ENCODE measurements at places on chromosomes 6 and 20.

- no peak for DNase-seq
Observed at GRCh38 chr6:161270116-161270515, 3.7 kb downstream of the AGPAT4 start.

DNA sequence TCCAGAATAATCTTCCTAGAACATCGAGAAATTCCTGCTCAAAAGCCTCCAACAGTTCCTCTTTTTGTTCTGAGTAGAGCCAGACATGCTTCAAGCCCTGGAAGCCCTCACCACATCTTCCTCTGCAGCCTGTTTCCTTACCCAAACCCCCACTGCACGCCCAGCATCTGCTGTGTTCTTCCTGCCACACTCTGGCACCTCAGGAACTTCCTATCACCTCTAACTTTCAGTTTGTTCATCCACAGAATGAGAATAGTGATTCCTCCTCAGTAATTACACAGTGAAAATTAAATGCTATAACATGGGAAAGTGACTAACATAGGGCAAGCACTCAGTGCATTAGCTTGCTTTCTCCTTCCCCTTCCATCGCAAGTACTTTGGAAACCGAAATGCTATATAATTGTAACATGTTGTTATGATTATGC, 26.3 kb downstream of the C6orf89 start:
- no peak for DNase-seq

GRCh38 chr6:79922018-79922417, 25.3 kb downstream of the ELOVL4 start:
- DNase-seq: no peak

- peak; percentile 69 for DNase-seq
Observed at GRCh38 chr6:168648240-168649125, 207.5 kb downstream of the SMOC2 start.

- DNase-seq: no peak
Observed at GRCh38 chr6:28368522-28368921, 18.8 kb downstream of the ZKSCAN3 start.

DNA sequence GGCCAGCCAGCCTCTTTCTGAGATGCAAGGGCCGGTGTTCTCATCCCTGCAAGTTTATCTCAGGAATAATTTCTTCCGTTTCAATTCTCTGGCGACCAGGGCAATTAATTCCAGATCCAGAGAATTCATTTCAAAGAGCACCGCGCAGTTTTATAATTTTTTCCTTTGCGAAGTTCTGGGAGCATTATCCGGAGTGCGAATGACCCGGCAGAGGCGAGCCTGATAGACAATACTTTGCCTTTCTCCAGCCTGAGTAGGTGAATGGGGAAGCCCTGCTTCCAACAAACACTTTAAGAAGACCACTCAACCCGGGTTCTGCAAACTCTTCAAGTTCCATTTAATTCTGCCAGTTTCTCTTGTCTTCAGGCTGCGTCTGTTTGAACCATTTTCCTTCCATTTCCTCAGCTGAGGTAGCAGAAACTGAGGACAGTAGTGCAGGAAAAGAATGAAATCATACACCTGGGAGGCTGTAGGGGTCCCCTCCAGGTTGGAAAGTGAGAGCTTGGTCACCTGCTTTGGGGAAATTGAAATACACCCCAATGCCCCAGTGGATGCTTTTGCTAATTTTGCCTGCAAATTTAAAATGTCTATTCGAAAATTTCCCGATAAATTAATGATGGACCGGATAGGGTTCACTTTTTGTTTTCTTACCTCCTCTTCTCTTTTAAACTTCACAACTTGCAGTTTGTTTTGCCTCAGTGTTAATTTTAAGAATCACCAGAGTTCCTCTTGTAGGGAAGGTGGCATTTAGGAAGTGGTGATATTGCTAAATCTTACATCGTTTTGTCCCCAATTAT, 1.1 kb downstream of the VGLL2 start:
- DNase-seq: no peak

GRCh38 chr20:45346291-45346718, 1.9 kb downstream of the SDC4 start:
- DNase-seq: no peak

DNA sequence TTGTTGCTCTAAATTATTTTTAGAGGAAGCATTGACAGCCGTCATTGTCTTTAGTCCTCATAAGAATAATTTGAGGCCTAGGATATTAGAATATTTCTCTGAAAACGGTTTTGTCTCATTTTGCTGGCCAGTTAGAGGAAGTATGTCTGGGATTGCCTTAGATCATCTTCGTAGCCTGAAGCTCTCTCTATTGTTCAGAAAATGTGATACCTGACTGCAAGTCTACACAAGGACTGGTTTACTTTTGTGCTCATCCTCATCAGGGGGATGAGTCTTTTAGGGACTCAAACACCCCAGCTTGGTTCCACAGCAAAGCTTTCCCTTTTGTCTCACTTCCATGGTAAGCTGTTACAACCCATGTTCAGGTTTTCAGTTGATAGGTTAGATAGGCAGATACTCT, 141.8 kb downstream of the FARS2 start:
- no peak for DNase-seq

DNA sequence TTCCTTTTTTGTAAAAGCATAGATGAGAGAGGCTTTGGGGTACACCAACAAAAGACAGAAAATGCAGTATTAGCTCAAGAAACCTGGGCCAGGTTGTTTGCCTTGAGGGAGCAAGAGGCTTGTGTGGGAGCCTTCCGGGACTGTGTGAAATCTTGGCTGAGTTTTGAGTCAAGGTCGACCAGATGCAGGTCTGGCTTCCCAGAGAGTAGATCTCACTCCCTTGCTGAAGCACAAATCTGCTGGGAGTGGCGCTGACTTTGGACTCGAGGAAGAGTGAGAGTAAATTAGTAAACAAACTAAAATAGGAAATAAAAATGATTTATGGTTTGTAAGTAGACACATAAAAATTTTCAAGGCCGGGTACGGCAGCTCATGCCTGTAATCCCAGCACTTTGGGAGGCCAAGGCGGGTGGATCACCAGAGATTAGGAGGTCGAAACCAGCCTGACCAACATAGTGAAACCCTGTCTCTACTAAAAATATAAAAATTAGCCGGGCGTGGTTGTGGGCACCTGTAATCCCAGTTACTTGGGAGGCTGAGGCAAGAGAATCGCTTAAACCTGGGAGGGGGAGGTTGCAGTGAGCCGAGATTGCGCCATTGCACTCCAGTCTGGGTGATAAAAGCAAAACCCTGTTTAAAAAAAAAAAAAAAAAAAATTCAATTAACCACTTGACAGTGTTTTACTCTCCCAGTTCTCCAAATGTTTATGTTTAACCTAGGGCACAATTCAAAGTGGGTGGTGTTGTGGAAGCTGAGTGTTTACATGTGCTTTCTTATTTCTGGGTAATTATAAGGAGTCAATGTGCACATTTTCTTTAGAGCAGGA, 27.7 kb upstream of the EDN1 start:
- DNase-seq: no peak

DNA sequence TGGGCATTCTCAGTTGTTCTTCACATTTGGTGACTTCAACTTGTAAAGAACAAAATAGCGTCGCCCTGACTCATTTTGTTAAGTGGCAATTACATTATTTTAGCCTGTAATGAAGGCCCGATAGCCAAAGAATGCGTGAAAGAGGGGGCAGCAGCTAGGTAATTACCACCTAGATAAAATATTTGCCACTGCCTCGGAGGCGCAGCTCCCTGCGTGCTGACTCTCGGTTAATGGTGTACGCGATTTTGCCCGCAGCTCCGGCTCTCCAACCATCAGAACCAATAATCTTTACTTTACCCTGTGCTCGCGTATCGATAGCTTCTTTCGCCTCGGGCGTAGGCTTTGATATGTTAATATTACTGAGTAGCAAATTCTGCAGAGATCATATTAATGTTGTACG, 8.7 kb downstream of the TFAP2D start:
- DNase-seq: no peak

DNA sequence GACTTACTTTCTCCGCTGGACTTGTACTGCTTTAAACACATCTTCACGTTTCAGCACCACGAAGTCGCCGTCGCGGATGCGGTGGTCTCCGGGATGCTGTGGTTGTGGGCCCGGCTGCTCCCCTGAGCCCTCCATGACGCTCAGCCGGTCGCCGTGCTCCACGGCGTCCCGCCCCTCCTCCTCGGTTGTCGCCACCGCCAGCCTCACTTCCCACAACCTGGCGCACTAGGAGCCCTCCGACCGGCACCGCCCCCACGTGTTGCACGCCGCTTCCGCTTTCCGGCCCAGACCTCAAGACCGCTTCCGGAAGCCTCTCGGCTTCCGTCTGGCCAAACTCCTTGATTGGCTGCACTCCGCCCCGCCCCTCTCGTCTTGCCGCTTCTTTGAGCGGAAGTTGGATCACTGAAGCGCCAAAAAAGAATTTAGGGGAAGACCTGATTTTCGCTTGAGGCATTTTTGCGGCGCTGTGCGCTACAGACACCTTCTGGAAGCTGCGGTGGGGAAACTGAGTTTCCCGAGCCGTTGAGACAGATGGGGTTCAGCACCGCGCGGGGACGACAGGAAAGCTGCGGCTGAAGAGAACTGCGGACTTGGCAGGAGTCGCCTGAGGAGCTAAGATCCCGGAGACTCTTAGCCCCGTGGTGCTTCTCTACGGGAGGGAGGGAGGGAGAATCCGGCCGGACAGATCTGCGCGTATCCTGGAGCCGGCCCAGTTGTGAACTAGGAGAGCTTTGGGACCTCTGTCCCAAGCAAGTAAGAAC, at the start of the genes MCM8 and TRMT6:
Gene MCM8 (plus strand): TSS at position 382 of the 761 bp plus-strand sequence. CDS start 1,364 bp downstream, outside the sequence.
Gene TRMT6 (minus strand): TSS at position 263 of the 761 bp plus-strand sequence. CDS start 128 bp downstream, at position 135.
- peak; percentile 98 for DNase-seq

DNA sequence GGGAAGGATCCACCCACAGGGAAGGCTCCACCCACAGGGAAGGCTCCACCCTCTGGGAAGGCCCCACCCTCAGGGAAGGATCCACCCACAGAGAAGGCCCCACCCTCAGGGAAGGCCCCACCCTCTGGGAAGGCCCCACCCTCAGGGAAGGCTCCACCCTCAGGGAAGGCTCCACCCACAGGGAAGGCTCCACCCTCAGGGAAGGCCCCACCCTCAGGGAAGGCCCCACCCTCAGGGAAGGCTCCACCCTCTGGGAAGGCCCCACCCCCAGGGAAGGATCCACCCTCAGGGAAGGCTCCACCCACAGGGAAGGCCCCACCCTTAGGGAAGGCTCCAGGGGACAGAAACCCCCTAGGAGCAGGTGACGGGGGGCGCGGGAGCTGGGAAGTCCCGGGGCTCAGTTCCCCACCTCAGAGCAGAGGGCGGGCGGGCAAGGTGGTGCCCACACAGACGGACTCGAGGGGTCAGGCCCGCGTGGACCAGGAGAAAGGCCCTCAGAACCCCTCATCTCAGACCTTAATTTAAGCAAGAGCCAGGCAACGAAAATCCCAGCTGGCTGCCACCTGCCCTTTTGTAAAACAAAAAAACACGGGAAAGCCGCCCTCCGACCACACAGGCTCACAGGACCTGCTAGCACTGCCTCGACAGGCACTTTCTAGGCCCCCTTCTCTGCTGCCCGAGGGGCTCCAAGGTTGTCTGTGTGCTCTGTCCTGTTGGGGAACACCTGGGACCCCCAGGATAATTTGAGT, 39.7 kb downstream of the KCNQ2 start:
- DNase-seq: no peak

- DNase-seq: peak; percentile 44
Observed at GRCh38 chr20:53149148-53149889, 177.2 kb downstream of the TSHZ2 start.

DNA sequence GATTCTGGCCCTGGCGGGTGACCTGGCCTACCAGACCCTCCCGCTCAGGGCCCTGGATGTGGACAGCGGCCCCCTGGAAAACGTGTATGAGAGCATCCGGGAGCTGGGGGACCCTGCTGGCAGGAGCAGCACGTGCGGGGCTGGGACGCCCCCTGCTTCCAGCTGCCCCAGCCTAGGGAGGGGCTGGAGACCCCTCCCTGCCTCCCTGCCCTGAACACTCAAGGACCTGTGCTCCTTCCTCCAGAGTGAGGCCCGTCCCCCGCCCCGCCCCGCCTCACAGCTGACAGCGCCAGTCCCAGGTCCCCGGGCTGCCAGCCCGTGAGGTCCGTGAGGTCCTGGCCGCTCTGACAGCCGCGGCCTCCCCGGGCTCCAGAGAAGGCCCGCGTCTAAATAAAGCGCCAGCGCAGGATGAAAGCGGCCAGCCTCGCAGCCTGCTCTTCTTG, 868 bp upstream of the SLC2A4RG start:
- peak; percentile 83 for DNase-seq

- DNase-seq: no peak
Observed at GRCh38 chr6:138377844-138378243, at the start of gene SMIM28. Gene SMIM28, plus strand, starts transcription at chr6:138377905. Its CDS starts 168 bp downstream, at chr6:138378073.

DNA sequence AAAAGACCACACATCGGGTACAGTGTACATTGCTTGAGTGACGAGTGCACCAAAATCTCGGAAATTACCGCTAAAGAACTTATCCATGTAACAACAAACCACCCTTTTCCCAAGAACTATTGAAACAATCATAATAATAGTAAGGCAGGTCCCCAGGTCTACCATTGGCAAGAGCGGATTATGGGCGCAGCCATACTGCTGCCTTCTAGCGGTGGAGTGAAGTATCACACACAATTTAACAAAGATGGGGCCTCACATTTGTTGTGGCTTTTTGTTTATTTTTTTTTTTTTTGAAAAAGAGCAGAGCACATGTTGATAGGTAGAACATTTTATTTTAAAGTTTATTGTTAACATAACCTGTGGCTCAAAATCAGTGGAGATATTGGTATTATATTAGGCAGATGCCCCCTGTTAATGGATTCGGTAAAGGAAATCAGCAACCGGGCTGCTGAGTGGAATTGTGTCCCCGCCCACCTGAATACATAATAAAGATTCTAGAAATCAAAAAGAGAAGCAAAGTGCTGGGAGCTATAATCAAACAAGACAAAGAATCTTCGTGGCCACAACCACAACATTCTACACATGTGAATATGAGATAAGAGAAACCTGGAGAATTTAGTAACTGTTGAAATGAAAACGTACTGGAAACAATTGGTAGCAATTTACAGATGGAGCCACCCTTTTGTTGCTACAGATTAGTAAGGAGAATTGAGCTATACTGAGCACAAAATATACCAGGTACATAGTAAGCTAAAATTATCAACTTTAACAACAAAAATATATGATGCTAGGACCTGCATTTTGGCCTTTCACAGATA, 94.2 kb upstream of the EXOC2 start:
- no peak for DNase-seq

GRCh38 chr6:111080698-111081097, 6.6 kb upstream of the SLC16A10 start:
- DNase-seq: no peak

GRCh38 chr6:29764422-29765196, 41.4 kb downstream of the HLA-F start:
- DNase-seq: no peak

GRCh38 chr6:7171733-7172132, 64.0 kb downstream of the RREB1 start:
- DNase-seq: no peak

GRCh38 chr6:2477250-2477649, 231.8 kb upstream of the GMDS start:
- DNase-seq: no peak

DNA sequence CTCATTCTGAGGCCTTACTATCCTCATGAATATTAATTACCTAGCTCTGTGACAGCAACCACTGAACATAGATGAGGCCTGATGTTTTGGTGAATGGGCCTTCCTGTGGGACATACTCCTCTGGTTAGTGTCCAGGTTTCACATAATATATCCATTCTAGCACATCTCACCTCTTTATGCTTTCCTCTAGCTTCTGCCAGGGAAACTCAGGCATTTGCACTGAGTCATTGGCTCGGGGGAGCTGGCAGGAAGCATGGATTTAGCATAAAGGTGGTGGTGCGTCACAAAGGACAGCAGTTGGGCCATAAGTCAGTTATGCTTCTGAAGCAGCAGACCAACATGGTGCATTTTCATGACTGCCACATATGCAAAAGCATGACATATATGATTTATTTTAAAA, 37.5 kb upstream of the TMEM170B start:
- DNase-seq: no peak
